ENCODE measurements at places on chromosomes 12 and 14. TPM values are rescaled to one million over a fixed set of nuclear protein-coding genes. Genes with fewer than 3 reads are reported as not detected.

DNA sequence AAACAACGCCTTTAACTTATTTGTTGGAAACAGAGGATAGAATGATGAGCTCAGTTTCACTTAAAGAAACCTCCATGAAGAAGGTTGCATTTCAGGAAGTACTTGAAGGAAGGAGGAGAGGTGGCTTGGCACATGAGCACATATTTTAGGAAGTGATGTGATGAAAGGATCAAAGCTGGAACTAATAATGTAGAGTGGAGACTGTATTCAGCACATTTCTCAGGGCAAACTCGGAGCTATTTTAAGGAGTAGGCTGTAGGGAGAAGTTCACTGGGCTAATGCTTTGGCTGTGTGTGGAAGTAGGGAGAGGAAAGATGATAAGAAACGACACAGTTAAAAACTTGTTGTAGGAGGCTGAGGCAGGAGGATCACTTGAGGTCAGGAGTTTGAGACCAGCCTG is 272.8 kb downstream of the AKAP6 start:
- no peak for DNase-seq

DNA sequence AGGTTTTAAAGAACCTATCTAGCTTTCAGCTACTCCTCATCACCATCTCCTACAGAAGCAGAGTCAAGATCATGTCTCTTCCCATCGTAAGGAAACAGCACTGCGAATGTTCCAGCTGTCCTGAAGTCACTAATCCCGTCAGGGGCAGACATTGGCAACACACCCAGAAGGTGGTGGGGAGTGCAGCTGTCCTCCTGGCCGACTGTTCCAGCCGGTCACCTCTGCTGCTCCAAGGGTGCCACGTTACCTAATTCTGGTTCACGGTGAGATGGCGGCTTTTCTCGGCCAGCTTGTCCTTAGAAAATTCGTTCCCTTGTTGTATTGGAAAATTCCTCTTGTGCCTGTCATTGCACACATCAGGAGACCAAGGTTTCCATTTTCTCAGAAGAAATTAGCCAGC is 196.2 kb downstream of the ZFP36L1 start:
- no peak for DNase-seq

- no peak for DNase-seq
Observed at GRCh38 chr14:41548666-41549065, 58.0 kb upstream of the LRFN5 start.

GRCh38 chr12:124286414-124286813 is 8.5 kb upstream of the RFLNA start:
- DNase-seq = peak; percentile 68

- DNase-seq = no peak
Observed at GRCh38 chr12:43044241-43044640, 454.7 kb upstream of the PRICKLE1 start.

DNA sequence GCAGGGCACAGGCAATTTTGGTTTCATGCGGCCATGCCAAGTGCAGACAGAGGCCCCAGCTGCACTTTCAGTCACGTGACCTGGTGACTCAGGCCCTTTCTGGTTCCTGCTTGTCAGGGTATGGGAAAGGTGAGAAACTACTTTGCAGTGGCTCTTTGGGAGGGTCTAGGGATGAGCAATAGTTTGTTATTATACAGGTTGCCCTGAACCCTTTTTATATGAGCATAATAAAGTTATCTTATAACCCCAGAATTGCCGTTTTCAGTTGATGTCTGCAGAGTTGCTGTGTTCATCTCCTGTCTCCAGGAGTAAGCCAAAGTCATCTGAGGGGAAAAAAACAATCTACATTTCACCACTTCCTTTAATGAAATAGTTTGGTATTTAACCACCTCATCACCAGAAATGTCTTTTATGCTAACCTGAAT is 30.9 kb upstream of the EMP1 start:
- peak; percentile 98 for DNase-seq

- DNase-seq = no peak
Observed at GRCh38 chr12:62827042-62827441, 107.9 kb downstream of the PPM1H start.

DNA sequence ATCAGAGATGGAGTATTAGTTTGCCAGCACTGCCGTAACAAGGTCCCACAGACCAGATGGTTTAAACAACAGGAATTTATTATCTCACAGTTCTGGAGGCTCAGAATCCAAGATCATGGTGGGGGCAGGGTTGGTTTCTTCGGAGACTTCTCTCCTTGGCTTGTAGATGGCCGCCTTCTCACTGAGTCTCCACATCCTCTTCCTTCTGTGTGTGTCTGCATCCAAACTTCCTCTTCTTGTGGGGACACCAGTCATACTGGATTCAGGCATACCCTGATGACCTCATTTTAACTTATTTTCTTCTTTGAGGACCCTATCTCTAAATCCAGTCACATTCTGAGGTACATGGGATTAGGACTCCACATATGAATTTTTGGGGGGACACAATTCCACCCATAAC is 455.5 kb downstream of the RGS6 start:
- no peak for DNase-seq

DNA sequence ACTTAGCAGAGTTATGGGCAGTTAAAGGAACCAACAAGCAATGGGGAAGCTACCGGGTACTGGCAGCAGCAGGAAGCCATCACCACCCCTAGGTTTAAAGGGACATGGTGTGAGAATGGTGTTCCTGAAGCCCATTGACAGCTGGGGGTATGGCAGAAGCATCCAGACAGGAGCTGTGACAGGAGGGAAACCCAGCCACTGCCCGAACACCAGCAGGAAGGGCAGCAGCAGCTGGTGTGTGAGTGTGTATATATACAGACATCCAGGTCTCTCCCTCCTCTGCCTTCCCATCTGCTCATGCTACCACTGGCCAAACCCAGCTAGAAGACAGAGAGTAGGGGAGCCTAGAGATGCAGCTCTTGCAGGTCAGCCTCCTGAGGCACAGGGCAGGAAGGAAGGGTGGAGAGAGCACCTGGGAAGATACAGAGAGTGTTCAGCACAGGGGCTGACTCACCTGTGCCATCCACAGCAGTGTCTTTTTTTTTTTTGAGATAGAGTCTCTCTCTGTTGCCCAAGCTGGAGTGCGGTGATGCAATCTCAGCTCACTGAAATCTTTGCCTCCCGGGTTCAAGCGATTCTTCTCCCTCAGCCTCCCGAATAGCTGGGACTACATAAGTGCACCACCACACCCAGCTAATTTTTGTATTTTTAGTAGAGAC is 9.2 kb upstream of the ADCK1 start:
- peak; percentile 67 for DNase-seq

DNA sequence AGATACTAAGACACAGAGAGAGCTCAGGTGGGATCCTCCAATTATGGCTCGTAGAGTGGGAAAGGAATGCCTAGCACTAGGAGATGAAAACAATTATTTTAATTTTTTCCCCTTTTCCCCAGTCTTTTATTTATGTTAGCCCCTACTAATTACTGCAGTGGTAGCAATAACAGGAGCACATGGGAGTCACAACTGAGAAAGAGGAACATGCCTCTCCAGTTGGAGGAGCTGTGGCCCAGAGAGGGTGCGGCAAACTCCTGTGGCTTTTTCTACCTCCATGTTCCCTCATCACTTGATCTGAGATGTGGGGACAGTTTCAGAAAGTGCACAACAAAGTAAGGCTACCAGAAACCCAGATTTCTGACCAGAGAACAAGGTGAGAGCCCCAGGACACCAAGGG is 25.9 kb upstream of the POC1B start:
- no peak for DNase-seq

- no peak for DNase-seq
Observed at GRCh38 chr12:49541140-49541861, 2.5 kb downstream of the KCNH3 start.

The PPP1R36 gene
- 0.47 TPM for total RNA-seq

The KRT73 gene
- not detected for total RNA-seq

The KRT7 gene
- 3,360 TPM for total RNA-seq
